ENCODE measurements at places on chromosomes 6 and 20.

DNA sequence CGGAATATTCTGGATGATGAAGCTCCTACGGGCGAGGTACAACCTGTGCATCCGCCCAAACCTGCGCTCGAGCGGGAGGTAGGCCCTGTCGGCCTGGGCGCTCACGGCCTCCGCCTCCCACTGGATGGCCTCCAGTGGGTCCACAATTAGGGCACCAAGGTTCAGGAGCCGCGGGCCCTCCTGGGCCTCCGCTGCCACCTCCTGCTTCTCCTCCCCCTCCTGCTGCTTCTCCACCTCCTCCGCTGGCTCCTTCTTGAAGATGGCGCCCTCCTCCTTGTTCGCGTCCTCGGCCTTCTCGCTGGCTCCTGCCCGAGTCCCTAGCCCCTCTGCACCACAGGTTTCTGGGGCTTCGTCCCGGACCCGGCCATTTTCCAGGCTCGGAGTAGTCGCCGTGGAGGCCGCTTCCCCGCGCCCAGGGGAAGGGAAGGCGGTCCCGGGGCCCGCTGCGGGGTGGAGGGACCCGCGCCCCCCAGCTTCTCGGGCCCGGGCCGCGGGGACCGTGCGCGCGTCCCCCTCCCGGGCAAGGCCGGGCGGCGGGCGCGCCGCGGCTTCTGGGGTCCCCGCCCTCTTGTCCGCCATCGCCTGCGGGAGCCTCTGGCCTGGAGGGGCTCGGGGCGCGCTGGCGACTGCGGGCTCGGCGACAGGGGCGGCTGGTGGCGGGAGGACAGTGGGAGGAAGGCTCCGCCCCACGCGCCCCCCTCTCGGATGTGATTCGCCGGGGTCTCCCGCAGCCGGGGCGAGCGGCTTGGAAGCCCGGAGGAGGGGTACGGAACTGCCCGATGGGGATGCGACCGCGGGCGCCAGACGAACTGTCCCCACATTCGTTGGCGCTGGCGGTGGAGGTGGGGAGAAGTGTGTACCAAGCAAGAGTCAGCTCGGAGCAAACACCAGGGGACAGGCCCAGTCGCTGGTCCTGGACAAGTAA is 17.6 kb downstream of the PLAGL2 start:
- peak; percentile 59 for DNase-seq

DNA sequence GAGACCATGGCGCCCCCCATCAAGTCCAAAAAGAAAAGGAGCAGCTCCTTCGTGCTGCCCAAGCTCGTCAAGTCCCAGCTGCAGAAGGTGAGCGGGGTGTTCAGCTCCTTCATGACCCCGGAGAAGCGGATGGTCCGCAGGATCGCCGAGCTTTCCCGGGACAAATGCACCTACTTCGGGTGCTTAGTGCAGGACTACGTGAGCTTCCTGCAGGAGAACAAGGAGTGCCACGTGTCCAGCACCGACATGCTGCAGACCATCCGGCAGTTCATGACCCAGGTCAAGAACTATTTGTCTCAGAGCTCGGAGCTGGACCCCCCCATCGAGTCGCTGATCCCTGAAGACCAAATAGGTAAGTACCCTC is 41.7 kb upstream of the NAA20 start:
- no peak for DNase-seq

DNA sequence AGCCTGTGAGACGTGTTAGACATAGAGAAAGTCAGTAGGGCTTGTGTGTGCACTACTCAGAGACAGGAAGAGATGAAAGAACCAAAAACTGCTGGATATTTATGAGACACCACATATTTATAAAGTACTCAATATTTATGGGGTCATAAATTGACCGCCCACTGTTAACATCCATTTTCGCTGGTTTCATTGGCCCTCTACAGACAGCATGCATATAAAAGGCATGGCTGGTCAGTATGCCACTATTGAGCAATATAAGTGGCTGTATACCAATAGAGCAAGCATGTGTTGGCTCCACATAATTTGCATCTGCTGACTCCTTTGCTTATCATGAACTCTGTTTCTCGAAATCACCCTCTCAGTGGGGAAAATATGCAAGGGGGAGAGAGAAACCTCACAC is 110.3 kb upstream of the BTN3A2 start:
- no peak for DNase-seq

DNA sequence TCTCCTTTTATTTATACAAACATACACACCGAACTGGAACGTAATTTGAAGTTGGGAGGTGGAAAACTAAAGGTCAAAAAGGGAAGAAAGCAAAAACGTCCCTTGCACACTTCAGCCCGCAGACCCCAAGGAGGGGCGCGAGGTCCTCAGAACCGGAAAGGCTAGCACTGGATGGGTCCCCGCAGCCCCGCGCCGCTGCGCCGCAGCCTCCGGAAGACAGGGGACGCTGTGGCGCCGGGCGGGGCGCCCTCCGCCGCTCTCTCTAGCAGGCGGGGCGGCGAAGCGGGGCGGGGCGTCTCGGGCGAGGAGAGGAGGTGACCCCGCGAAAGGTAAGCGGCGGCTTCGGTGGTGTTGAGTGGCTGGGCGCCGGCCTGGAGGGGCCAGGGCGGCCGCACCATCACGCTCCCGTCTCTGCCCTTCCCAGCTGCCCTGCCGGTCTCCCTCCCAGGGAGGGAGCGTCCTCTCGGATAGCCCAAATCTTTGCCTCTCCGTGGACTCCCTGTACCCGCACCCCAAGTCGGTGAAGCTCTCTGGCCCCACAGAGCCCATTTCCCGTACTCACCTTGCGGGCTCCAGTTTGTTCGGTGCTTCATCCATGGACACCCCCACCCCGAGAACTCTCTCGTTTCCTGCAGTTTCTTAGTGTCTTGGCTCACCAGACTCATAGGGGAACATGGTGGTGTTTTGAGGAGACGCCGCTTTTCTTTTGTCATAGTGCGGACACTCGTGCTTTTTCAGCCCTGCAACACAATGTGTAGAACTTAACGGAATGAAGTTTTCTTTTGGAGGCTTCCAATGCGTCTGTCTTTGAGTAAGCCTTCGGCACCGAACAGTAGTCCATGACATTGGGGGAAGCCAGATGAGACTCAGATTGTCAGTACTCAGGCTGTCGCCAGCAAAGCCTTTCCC is at the start of gene SMIM8:
Gene SMIM8, plus strand, starts transcription at position 285 of the 909 bp plus-strand sequence. CDS start 14,444 bp downstream, outside the sequence.
- DNase-seq: peak; percentile 85

DNA sequence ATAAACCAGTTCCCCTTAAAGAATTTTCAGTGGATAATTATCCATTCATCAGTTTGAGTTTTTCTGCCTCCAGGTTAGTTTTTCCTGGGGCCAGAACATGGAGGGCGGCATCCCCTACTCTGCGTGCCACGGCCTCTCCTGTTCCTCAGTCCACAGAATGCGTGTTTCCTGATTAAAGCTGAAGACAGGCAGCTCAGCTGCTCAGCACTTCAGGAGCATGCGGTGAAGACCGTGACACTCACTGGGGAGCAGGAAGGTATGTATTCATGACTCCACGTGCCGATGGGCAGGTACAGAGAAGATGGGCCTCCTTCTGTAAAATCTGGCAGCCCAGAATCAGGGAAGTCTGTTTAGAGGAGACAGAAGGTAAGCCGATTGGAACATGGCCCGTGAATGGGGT is 2.0 kb upstream of the THBS2 start:
- DNase-seq: no peak

DNA sequence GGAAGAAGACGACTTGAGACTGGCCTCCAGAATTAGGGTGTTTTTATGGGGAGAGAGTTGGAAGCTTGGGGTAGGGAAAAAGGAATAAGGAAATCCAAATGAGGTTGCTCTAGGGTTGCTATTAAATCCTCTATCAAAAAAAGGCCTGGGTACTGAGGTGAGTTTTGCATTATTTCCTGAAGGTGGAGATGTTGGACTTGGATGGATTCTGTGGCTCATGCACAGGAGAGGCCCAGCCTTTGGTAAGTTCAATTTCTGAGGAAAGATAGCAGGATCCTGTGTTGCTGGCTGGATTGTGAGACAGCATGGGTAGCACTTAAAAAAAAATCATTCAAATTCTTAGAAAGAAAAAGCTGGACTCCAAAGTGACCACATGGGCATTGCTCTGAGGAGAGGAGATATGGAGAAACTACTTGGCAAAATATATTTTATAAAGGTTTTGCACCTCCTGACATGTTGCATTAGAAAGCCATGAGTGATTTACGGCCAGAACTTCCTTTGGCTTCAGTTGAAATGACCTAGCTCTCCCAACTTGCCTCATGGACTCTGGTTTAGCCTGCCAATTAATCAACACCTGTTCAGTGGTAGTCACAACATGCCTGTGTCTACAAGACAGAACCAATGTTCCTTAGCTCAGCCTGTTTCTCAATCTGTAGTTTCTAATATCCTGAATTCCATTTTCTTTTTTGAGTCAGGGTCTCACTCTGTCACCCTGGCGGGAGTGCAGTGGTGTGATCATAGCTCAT is 152.1 kb upstream of the RALGAPA2 start:
- no peak for DNase-seq

DNA sequence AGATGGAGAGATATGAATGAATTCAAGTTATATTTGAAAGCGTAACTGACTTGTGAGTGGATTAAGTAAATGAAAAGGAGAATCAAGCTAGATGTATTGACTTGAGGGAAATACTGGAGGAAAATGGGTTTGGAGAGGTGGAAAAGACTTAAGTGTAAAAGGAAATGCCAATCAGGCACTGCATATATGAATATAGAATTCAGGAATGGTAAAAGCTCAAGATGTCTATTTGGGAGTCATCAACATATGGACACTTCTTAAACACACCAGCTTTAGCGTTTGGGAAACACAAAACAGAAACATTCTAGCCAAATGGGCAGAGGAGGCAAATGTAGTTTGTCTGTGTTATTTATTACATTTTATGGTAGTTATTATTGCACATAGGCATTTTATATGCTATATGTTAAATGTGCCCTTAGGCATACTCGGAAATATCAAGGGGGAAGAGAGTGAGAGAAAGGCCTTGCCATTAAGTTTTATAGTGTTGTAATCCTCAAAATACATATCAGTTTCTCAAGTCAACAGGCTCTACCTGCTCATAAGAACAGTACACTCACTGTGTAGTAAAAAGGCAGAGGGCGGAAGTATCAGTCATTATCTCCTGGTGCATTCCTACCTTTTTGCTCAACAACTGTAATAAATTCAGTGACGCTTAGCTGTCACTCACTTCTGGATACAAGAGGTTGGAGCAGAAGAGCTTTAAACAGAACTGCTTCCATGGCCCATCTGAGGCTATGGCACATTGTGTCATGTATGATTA is 33.7 kb upstream of the ME1 start:
- no peak for DNase-seq

- DNase-seq: no peak
These were observed 196.9 kb downstream of the TMEM242 start for GRCh38 chr6:157126183-157127098.

DNA sequence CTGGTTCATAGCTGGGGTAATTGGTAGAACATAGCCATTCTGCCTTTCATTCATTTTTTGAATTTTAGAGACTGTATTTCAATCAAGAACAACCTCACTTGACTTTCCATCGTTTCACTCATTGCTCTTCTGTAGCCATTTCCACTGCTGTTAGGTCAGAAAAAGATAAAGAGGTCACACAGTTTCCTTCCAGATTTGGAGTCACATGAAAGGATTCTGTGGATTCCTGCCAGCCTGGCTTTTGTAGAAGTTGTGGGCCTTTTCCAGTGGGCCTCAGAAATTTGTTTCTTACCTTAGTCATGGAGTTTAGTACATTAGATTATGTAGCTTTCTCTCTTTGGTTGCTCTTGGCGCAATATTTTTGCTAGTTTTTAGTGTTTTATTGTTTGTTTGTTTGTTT is 157.8 kb downstream of the SASH1 start:
- DNase-seq: no peak

GRCh38 chr20:13464702-13465101 is 174.0 kb downstream of the TASP1 start:
- no peak for DNase-seq

GRCh38 chr6:7750197-7750596 is 24.3 kb downstream of the BMP6 start:
- DNase-seq: no peak

GRCh38 chr20:23857962-23858595 is 21.5 kb downstream of the CST5 start:
- no peak for DNase-seq

DNA sequence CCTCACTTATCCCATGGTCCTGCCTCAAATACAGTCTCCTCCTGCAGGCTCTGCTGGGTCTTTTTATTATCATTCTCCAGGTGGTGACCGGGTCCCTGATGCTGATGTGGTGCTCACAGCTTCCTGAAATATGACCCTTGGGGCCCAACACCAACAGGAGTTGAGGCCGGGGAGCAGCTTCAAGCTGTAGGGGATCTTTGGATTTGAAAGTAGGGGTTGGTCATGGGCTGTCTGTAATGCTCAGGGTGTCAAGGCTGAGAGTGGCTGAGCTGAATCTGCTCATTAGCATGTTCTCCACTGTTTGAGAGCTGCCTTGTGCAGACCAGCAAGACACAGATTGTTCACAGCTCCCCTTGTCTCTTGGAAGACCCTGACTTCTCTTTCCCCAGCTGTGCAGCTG is 35.5 kb downstream of the HLA-F start:
- DNase-seq: no peak

- DNase-seq: no peak
These were observed 515.7 kb upstream of the BTBD3 start for GRCh38 chr20:11401988-11402387.

GRCh38 chr20:9928281-9928737 is 89.4 kb upstream of the PAK5 start:
- DNase-seq: no peak

DNA sequence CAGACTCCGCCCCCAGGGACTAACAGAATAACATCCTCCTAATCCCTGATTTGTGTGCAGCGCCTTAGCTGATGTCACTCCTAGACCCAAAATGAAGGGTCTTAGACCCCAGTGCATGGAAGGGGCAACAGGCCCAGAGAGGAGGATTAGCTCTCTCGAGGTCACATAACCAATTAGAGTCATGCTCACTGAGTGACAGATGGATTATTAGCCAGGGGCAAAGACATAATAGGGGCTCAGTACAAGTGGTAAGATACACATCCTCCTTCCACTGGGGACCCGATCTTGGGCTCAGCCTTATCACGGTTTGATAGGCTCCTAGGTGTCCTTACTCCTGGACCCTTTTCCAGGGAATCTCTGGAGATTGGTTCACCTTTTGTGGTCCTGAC is 858 bp downstream of the TP53INP2 start:
- no peak for DNase-seq

DNA sequence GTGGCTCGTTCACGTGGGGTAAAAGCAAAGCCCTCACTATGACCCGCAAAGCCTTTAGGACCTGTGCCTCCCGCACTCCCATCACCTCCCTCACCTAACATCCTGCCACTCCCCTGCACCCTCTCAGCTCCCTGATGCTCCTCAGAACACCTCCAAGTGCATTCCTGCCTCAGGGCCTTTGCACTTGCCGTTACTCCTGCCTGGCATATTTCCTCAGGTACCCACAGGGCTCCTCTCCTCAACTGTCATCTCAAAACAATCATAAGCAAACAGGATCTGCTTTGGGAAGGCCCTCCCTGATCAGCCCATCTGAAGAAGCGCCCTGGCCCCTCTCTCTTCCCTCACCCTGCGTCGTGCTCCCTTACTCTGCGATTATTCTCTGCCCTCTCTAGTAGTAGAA is 49.1 kb downstream of the FGD2 start:
- no peak for DNase-seq

- no peak for DNase-seq
These were observed 127.9 kb downstream of the HUS1B start for GRCh38 chr6:528989-529388.

- no peak for DNase-seq
These were observed 96.0 kb downstream of the CEBPB start for GRCh38 chr20:50286609-50287008.

- DNase-seq: no peak
These were observed 117.4 kb upstream of the ARID1B start for GRCh38 chr6:156659822-156660198.

- DNase-seq: peak; percentile 59
These were observed 37.4 kb downstream of the COX4I2 start for GRCh38 chr20:31674895-31675827.
